Stimulated activated CD4-positive, alpha-beta T cell treated with anti-CD3 and anti-CD28 coated beads, Interleukin-1b, Interleukin-23, amount 100 ng/mL, for 1 hour (primary cell): ENCODE measurements at places on chromosomes 5 and 9.

DNA sequence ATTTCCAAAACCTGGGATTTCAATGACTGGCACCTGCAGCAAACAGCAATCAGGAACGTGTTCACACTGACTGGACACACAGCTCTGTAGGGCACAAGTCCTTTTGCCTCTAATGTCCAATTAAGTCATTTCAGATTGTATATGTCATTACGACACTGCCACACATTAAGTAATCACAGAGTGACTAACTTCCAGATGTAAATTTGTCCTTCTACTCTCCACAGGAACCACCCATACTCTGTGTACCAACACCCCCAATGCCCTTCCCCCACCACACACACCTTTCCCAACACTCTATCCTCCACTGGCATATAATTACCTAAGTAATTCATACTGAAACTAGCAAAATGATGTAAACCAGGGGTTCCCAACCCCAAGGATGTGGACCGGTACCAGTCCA is 30.5 kb downstream of the LARS1 start:
- no peak for DNase-seq

- no peak for DNase-seq
Measured at GRCh38 chr5:53167836-53168235, 58.3 kb upstream of the MOCS2 start.

DNA sequence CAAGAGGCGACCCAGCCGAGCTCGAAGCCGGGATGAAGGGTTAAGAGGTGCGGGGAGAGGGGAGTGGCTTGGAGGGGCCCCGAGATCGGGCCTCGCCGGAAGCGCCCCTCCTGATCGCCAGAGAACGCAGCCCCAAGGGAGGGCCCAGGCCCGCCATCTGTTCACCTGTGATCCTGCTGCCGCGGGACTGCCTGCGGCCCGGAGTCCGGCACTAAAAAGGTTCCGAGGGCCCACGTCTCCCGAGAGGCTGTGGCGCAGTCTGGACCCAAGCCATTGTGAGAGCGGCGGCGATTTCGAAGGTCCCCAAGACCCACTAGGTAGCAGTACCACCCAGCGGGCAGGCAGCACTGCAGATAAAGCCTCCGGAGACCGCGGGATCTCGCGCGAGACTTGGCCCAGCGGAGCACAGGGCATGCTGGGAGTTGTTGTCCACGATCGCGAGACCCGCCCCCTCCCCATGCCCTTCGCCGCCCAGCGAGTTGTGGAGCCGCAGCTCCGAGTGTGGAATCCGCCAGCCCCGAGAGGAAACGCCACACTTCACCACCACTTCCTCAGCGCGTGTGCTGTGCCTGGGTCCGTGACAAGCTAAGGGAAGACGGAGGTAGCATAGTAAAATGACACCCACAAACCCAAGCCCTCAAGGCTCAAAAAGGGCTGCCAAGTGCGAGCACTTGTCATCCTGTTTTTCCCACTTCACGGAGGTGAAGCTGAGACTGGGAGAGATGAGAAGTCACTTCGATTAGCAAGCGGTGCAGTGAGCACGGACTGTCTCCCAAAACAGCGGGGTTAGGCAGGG is at the start of gene KIAA1191:
Gene KIAA1191, minus strand, starts transcription at position 328 of the 796 bp plus-strand sequence. CDS start 2,256 bp downstream, outside the sequence.
- DNase-seq: peak; percentile 85

DNA sequence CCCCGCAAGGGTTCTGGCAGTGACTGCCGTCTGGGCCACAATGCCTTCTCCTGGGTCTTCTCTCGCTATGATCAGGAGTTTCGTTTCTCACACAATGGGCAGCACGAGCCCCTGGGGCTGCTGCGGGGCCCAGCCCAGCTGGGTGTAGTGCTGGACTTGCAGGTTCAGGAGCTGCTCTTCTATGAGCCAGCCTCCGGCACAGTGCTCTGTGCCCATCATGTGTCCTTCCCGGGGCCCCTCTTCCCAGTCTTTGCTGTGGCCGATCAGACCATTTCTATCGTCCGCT is 7.0 kb downstream of the HDHD3 start:
- no peak for DNase-seq

GRCh38 chr5:169650701-169651331 is 13.7 kb downstream of the DOCK2 start:
- DNase-seq: no peak

DNA sequence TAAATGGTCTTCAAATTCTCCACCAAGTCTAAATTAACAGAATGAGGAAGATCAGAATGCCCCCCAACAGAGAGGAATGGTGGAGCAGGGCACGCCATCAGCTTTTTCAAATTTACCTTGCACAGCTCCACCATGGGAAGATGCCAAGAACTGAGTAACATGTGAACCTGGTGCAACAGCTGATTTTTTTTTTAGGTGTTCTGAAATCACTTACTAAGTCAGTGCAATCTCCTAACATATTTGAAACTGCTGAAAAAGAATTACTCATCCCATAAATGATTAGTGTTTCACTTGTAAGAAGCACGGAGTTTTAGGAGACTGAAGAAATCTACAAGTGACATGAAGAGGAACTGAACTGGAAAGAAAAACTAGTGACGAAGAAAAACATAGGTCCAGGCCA is 5.1 kb downstream of the TMEM245 start:
- DNase-seq: no peak
